Glomerular endothelial cell (primary cell): ENCODE measurements at places on chromosomes 4 and X.

DNA sequence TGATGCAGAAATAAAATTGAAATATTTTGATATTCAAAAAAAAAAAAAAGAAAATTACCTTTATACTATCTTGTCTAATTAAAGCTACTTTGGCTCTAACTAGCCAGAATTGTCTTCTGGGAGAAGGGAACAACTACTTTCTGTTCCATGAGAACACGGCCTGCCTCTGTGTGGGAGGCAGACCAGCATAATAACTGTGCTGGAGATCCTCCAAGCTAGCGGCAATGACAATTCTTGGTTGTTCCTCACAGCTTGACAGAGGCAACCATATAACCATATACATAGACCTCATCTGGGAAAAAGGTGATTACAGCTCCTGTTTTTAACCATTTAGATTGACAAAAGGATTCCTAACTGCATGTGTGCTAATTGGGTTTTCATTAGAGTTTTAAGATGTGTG lies 95.7 kb downstream of the RBMX2 start:
- no peak for DNase-seq

GRCh38 chr4:143336781-143337599 lies at the start of gene GAB1:
TSS of gene GAB1 (plus strand) at chr4:143336876. CDS start at chr4:143337189, 313 bp downstream.
- DNase-seq: no peak

- no peak for DNase-seq
Observed at GRCh38 chr4:71130827-71131603, 137.6 kb downstream of the DCK start.

DNA sequence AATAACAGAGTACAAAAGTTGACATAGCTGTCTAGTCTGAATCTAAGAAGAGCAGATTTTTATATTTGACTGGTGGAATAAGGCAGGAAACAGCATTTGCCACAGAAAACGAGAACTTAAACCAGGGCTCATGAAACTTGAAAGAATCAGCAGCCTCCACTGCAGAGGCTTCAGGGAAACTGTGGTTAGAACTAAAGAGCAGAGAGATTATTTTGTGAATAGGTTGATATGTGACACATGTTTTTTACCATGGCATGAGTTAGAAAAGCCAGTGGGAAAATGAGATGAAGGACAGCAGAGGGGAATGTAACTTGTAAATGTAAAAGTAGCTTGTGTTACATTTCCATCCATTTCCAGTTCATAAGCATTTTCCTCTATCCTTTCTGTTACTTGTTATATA lies 63.7 kb upstream of the CAMK2D start:
- no peak for DNase-seq

GRCh38 chrX:111719426-111720210 lies 38.6 kb downstream of the ALG13 start:
- no peak for DNase-seq

GRCh38 chrX:13033193-13033592 lies 11.2 kb downstream of the FAM9C start:
- DNase-seq: no peak

DNA sequence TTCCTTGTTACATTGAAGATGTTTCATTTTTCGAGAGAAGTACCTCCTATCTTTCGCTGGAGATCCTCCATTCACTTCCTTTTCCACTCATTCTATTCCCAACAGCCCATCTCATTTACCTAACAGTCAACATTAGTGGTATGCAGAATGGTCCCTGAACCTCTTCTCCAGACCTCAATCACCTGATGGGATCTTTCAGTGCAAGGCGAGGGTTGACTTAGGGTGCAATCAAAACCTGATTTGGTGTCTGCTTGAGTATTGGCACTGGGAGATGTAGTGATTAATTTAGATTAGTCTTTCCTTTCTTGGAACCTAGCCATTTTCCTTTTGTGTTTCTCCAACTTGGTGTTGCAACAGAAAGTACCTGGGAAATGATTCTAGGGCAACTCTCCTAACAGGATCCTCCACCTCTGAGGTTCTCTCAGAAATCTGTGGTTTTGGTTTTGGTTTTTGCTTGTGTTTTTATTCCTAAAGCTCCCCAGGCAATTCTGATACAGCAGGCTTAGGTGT lies 18.4 kb downstream of the DDX3X start:
- DNase-seq: no peak

DNA sequence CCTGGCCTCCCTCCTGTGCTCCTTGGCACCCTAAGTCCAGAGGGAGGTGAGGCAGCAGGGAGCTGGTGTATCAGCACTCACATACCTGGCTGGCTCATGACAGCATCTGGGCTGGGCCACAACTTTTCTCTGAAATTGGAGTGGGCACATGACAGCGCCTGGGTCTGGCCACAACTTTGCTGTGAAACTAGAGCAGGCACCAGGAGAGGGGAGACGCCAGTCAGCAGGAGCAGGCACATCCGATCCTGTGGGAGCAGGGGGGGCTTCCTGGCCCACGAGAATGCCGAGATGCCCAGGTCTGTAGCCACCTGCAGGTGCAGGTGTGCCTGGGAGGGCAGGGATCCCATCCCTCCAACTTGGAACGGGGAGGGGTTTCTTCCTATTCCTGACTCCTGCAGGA lies 69.7 kb upstream of the PPP3CA start:
- no peak for DNase-seq

- DNase-seq: no peak
Observed at GRCh38 chr4:8419222-8420041, 21.1 kb downstream of the ACOX3 start.

- no peak for DNase-seq
Observed at GRCh38 chrX:72652082-72652481, 62.0 kb downstream of the PHKA1 start.

GRCh38 chr4:95106408-95106928 lies 348.7 kb downstream of the BMPR1B start:
- no peak for DNase-seq

GRCh38 chr4:110184140-110184790 lies 14.2 kb downstream of the ELOVL6 start:
- no peak for DNase-seq

GRCh38 chrX:105744291-105744690 lies 78.0 kb upstream of the NRK start:
- DNase-seq: no peak

GRCh38 chr4:105548483-105548882 lies 3.9 kb upstream of the ARHGEF38 start:
- no peak for DNase-seq

GRCh38 chrX:103254171-103254824 lies 657 bp downstream of the TCEAL8 start:
- no peak for DNase-seq

- no peak for DNase-seq
Observed at GRCh38 chr4:184344435-184344834, 126.8 kb upstream of the ENPP6 start.

- no peak for DNase-seq
Observed at GRCh38 chrX:2243913-2244460, 256.8 kb downstream of the DHRSX start.

GRCh38 chrX:16120431-16120830 lies 2.9 kb upstream of the GRPR start:
- DNase-seq: no peak

GRCh38 chr4:25903900-25904747 lies 9.9 kb upstream of the SMIM20 start:
- no peak for DNase-seq

GRCh38 chr4:38928568-38928967 lies 61.0 kb downstream of the FAM114A1 start:
- no peak for DNase-seq

- DNase-seq: no peak
Observed at GRCh38 chr4:24363751-24364150, 220.6 kb downstream of the DHX15 start.

- DNase-seq: no peak
Observed at GRCh38 chrX:129945131-129945530, 37.3 kb upstream of the BCORL1 start.

GRCh38 chr4:104491481-104492182 lies 3.1 kb downstream of the CXXC4 start:
- DNase-seq: no peak

DNA sequence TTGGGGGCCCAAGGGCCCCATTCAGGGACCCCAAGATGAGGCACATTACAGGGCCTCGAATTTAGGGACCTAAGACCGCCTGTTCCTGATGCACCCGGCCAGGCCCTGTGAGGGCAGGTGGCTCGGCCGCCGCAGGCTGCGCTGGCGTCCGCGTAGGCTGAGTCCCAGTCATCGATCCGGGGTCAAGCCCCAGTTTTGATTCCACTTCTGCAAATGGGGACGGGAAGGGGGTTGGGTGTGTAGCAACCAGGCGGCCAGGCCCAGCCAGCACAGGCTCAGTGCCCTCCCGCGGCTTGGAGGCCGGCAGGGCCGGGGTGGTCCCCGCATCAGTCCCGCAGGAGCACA lies 327 bp downstream of the PNPLA4 start:
- no peak for DNase-seq

GRCh38 chr4:1716065-1716945 lies 4.2 kb upstream of the SLBP start:
- no peak for DNase-seq

DNA sequence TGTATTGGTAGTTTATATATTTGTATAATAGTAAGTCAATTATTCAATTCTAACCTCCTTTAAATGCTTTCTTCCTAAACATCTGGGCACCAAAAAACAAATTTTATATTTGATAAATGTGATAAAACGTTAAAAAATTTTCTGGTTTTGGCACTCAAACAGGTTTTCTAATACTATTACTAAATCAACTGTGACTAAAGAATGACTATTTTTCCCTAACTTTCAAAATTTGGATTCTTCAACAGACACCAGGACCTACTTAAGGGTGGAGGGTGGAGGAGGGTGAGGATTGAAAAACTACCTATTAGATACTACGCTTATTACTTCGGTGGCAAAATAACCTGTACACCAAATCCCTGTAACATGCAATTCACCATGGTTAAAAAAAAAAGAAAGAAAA lies 555.5 kb downstream of the IL15 start:
- no peak for DNase-seq

- DNase-seq: no peak
Observed at GRCh38 chrX:53458082-53458481, 23.9 kb upstream of the HSD17B10 start.

DNA sequence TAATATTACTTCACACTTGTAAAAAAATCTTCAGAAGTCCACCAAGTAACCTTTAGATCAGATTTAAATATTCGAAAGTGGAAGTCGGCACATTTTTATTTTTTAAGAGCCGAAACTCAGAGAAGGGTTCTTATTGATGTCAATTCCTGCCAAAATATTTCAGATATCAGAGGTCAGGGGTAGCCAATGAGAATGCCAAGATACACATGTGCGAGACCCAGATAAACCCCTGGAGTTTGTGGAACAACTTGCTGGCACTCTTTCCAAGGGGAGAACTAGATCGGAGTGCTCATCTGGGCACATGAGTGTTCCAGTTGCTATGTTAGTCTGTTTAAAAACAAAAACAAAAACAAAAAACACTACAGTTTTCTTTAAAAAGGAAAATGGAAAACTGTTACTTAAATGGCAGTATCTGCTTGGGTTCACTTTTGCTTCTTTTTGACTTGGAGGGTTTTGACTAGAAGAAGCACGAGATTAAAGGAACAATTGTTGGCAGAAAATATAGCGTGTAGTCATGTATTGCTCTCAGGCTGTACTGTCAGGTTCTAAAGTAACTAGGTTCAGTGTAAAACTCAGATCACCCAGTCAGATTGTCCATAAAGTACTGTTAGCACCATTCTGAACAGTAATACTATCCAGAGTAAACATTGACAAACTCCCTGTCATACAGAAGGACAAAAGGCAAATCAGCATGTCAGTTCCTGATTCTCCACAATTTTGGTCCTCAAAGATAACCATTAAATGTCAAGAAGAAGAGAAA lies 188.0 kb upstream of the PACRGL start:
- no peak for DNase-seq

- no peak for DNase-seq
Observed at GRCh38 chr4:10095296-10095991, 21.2 kb downstream of the WDR1 start.

DNA sequence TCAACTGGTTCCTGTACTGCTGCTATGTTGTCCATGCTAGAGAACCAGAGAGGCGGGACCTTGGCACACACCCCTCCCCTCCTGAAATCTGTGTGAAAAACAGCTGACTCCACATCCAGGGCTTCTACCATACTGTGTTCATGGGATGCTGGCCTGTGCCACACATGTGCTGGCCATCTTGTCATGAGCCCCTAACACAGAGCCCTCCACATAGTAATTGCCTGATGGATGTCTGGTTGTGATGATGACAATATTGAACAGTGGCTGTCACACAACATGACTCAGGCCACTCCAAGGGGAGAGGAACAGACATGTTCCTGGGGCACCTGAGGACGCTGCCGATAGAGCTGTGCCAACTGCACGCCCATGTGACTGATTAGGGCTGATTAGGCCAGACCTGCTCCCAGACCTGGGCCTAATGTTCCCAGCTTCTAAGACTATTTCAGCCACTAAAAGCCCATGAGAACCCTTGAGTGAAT lies 13.1 kb downstream of the SLC25A5 start:
- no peak for DNase-seq

GRCh38 chr4:116588783-116589182 lies 496.6 kb downstream of the TRAM1L1 start:
- no peak for DNase-seq

DNA sequence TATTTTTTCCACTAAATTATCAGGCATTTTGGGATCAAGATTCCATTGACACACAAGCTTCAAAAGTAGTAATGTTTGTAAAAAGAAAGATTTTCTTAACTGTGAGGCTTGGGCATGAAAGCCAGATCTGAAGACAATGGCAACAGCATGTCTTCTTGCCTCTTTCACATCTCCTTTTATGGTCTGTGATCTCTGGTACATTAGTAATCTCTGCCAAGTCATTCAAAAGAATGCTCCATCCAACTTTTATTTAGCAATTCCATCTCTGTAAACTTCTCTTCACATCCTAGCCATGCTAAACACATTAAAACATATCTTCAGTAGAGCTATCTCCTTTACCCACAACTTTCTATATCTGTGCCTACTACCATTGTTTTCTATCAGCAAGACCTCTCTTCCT lies 465.4 kb downstream of the FAT4 start:
- no peak for DNase-seq

DNA sequence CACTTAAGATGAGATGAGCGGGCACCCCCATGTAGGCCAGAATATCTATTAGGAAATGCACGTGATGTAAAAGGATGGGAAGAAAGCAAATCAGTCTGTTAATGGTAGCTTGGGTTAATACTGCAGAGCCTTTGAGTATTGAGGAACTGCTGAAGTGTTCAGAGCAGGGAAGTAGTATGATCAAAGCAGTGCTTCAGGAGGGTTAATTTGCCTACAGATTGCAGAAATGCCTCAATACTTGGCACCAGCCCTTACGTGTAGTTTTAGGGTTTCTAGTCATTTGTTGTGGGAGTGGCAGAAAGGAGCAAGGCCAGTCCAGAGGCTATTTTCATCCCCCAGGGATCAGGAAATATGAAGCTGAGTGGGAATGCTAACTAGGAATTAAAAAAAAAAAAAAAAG lies 19.7 kb downstream of the ZFX start:
- no peak for DNase-seq

GRCh38 chr4:133624744-133625143 lies 475.6 kb downstream of the PCDH10 start:
- DNase-seq: no peak

DNA sequence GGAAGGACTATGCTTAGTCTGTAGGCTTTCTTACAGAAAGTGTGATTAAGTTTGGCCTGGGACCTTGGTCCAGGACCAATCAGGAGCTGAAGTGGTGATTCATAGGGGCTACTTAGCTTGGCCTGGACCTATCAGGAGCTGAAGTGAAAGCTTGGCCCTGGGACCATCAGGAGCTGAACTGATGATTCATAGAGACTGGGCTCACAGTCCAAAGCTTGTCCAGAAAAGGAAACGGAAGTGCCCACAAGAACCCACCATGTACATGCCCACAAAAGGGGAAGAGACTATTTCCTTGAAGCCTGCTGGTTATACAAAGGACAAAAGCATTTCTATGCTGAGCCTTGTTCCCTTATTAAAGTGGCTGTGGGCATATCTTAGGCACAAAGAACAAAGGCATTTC lies 12.6 kb downstream of the TENT5D start:
- no peak for DNase-seq
